AG04450 (cell line): ENCODE measurements at places on chromosomes 6 and 20.

- no peak for DNase-seq
Observed at GRCh38 chr6:8066108-8066507, 1.9 kb upstream of the BLOC1S5 start.

DNA sequence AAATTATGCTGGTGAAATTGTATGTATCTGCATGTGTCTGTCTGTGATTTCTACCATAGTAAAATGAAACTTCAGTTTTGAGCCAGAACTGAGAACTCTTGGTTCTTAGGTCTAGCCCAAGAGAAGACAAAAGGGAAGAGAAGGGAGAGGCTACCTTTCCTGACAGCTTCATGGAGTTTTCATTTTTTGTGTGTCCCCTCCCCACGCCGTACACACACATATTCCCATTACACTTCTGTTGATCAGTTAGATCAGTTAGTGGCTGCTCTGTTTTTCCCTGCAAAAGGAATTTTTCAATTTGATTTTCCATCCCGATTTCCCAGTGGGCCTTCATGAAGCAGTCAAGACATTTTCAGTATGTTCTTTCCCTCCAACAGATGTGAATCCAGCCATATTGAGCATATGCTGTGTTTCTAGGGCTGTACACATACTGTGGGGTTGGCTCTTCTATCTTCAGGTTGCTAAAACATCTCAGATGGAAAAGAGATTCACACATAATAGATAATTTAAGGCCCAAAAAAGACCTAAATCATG is 52.5 kb downstream of the HIVEP1 start:
- DNase-seq = no peak

DNA sequence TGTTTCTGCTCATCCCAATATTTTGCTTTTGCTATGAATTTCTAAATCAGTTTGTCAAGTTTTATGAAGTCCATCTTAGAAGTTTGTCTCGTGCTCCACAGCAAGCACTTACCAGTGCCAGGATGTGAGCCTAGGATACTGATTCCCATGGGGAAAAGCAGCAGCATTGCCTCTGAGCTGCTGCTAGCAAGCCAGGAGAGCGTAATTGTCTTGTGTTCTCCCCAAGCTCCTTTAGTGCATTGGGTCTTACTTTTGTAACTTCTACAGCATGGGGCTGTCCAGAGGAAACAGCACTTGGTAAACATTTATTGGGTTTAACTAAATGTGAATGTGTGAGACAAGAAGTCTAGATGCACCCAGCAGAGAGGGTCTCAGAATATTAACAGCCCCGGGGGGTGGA is 76.1 kb downstream of the RNF182 start:
- DNase-seq = no peak

- peak; percentile 29 for DNase-seq
Observed at GRCh38 chr6:4174042-4174441, 38.7 kb upstream of the ECI2 start.

DNA sequence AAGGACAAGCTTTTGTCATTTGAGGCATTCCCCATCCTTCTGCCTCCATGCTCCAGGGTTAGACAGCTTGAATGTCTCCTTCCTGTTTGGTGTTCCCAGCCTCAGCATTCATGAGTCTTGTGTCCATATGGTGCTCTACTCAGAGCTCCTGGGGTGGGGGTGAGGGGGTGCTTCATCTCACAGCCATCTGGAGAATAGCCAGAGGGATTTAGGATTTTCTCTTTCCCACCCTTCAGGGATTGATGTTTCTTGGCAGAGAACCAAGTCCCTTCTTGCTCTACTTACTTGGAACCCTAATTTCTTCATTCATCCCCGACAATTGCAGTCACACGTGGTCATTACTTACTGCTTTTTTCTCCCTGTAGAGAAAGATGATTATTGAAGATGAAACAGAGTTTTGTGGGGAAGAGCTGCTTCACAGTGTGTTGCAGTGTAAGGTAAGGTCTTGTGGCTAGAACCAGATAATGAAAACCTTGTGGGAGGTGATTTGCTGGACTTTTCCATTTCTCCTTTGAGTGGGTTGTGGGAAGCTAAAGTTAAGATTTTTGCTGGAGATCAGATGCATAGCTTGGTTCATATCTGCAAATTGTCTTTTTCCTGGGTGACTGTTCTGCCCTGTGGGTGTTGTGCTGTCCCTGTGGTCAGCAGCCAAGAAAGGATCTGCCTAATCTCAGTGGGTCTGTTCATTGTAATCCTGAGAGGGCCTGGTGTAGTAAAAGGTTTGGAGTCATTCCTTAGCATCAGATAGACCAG is 18.6 kb downstream of the CMTR1 start:
- DNase-seq = no peak

GRCh38 chr6:145544041-145544440 is 191.3 kb downstream of the EPM2A start:
- DNase-seq = peak; percentile 68

- no peak for DNase-seq
Observed at GRCh38 chr6:24223115-24223919, 97.3 kb downstream of the NRSN1 start.

DNA sequence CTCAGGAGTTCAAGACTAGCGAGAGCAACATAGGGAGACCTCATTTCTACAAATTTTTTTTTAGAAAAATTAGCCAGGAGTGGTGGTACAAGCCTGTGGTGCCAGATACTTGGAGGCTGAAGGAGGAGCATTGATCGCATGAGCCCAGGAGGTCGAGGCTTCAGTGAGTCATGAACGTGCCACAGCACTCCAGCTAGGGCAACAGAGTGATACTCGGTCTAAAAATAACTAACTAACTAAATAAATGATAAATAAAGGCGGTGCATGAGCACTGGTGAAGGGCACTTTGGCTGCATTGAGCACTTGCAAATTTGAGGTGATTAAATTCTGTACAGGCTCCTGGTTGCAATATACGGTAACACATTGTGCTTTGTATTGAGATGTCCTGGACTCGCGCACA is 13.5 kb downstream of the HLA-A start:
- DNase-seq = no peak

- no peak for DNase-seq
Observed at GRCh38 chr6:29925321-29925720, 17.0 kb upstream of the HLA-A start.

DNA sequence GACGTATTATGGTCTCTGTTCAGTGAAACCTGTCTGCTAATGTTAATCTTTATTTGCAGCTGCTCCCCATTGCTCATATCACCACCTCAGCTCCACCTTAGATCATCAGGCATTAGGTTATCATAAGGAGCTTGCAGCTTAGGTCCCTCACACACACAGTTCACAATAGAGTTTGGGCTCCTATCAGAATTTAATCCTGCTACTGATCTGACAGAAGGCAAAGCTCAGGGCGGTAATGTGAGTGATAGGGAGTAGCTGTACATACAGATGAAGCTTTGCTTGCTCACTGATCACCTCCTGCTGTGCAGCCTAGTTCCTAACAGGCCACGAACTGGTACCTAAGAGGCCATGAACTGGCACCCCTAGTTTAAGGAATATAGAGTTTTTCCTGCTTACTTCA is 989.7 kb downstream of the EYS start:
- no peak for DNase-seq

DNA sequence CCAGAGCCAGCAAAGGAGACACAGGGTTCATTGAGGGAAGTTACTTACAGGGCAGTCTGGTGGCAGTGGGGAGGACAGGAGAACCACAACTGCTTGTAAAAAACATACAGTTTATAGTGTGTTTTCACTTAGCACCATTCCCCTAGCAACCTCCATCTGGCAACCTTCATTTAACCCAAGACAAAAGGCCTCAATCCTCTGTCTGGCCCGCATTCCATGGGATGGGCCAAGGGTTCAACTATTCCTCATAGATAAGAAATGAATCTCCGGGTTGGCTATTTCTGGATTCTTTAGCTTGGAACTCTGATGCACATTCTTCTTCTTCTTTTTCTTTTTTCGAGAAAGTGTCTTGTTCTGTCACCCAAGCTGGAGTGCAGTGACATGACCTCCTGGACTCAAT is 26.3 kb upstream of the FYN start:
- DNase-seq = no peak

GRCh38 chr6:98942263-98942803 is 5.4 kb downstream of the FBXL4 start:
- DNase-seq = no peak

GRCh38 chr6:14373648-14374437 is 256.3 kb downstream of the CD83 start:
- DNase-seq = no peak

DNA sequence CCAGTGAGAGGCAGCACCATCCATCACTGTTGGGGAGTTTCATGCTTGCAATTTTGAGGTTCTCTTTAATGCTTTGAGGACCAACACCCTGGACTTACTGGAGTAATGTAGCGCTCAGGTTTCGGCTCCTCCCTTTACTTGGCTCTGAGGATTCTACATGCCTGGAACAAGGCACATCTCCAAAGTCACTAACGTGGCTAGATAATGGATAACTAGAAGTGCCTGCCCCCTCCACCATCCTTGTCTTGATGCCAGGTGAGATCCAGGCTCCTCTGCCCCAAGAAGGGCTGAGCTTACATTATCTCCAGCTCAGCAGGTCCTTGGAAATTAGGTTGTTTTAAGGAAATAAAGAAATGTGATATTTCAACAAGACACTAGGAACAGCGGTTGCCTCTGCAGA is 75.5 kb upstream of the ZNFX1 start:
- no peak for DNase-seq

DNA sequence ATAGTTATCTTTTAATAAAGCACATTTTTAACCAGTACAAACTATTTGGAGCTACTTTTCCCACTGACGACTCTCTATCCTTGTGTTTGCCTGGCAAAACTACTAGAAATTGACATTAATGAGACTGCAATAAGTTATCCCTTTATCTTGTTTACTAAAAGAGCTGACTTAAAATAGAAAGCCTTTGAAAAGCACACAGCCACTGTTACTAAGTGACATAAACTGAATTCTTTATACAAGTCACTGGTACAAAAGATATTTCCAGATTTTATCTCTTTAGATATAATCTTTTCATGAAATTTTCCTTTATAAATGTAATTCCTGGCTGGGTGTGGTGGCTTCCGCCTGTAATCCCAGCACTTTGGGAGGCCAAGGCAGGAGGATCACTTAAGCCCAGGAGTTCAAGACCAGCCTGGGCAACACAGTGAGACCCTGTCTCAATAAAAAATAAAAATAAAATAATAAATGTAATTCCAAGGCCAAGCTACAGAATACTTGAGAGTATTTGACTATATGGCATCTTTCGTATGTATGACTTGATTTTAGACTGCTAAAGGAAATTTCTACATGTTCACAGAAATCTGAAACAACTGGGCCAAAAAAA is 9.5 kb downstream of the MBOAT1 start:
- no peak for DNase-seq

DNA sequence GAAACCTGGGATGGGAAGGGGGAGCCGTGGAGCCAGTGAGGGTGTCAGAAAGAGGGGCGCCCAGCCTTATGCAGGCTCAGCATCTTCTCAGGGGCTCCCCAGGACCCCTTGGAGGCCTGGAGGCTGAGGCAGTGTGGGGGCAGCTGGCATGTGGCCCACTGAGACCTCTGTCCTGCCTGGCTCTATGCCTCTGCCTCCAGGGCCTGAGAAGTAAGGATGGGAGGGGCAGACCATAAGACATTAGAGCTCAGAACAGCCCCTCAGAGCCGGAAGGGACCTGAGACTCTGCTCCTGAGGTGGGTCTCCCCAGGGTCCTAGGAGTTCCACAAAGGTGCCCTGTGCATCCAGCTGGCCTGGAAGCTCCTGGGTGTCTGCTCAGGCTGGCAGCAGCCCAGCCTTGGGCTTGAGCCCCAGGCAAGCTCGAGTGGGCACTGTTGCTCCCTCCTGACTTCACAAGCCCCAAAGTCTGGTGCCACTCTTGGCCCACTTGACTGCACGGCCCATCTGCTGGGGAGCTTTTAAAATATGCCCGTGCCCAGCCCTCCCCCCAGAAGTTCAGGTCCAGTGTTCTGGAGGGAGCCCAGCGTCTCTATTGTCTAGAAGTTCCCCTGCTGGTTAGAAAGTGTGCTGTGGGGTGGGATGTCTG is 126.8 kb downstream of the GRM4 start:
- no peak for DNase-seq

- DNase-seq = no peak
Observed at GRCh38 chr20:62805711-62806382, 1.2 kb downstream of the OGFR start.

- no peak for DNase-seq
Observed at GRCh38 chr6:118869894-118870589, 23.9 kb upstream of the ASF1A start.

- no peak for DNase-seq
Observed at GRCh38 chr6:136568129-136568528, 17.9 kb upstream of the MAP7 start.

- no peak for DNase-seq
Observed at GRCh38 chr6:21596949-21597682, 3.6 kb downstream of the SOX4 start.

GRCh38 chr20:45518282-45518681 is 2.9 kb upstream of the SPINT3 start:
- no peak for DNase-seq

GRCh38 chr6:13013681-13014503 is 297.3 kb downstream of the PHACTR1 start:
- no peak for DNase-seq

- no peak for DNase-seq
Observed at GRCh38 chr6:7578931-7579330, 11.1 kb upstream of the SNRNP48 start.

GRCh38 chr6:118974790-118975189 is 39.8 kb upstream of the MCM9 start:
- no peak for DNase-seq

DNA sequence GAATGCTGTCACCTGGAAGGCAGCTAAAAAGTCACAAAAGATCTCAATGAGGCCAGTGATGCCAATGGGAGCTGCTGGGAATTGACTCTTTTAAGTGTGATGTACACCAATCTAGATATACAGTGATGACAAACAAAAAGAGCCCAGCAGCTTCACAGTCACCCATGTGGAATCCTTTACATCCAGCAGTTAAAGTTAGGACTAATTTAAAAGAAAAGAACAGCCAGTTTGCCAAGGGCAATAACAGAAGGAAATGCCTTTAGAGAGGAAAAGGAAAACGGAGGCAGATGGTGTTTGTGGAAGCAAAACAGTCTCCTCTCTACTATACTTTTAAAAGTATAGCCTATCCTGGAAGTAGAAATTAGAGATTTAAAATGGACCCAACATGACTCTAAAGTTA is 873.5 kb downstream of the EPHA7 start:
- DNase-seq = no peak

- no peak for DNase-seq
Observed at GRCh38 chr6:127483399-127484055, 24.3 kb upstream of the KIAA0408 start.

DNA sequence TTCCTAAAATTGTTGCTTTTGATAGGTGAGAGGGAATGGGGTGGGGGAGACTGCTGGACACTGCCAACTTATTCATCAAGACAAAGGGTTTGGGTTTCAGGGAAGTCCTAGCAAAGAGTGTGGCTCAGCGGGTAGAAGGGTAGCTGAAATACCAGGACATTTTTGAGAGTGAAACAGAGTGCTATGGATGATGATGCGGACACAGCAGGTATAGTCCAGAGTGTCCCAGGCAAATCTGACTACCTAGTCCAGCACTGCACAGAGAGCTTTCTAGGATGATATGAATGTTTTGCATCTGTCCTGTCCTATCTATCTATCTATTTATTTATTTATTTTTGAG is 154.3 kb downstream of the BCAS1 start:
- no peak for DNase-seq

- DNase-seq = no peak
Observed at GRCh38 chr20:59605601-59606364, 1.4 kb downstream of the PHACTR3 start.

GRCh38 chr6:52361945-52362442 is at the start of gene PAQR8:
PAQR8 (plus strand) TSS chr6:52362151; CDS start chr6:52403214, 41,063 bp downstream.
- DNase-seq = no peak

- no peak for DNase-seq
Observed at GRCh38 chr6:43951063-43951755, 176.0 kb downstream of the MRPL14 start.
